Activated T-cell treated with anti-CD3 and anti-CD28 coated beads for 1 hour (primary cell): ENCODE measurements at places on chromosomes 5 and 9.

- DNase-seq: no peak
These were observed 27.6 kb downstream of the ATP10B start for GRCh38 chr5:160824301-160825001.

DNA sequence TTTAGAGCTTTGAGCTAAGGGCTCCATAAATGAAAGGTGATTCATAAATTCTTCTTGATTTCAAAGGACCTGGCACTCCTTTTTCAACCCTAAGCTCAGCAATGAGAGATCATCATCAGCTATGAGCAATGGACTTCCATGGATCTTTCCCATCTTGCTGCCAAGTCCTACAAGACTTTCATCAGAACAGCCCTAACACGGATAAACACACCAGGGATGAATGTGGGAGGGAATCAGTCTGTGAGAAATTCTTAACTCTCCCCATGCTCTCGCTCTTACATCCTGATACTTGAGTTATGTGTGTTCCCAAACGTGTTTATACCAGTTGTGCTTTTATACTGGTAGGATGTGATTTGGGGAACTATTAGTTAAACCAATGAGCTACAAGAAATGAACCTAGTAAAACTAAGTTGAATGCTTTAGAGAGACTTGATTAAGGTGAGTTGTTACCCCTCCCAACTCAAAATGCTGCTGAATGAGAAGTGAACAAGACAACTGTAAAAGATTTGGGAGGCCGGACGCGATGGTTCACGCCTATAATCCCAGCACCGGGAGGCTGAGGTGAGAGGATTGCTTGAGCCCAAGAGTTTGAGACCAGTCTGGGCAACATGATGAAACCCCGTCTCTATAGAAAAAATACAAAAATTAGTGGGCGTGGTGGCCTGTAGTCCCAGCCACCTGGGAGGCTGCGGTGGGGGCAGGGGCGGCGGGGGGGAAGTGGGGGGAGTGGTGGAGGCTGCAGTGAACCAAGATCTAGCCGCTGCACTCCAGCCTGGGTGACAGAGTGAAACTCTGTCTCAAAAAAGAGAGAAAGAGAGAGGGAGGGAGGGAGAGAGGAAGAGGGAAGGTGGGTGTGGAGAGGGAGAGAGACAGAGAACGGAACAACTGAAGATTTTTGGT lies 5.2 kb upstream of the RPL26L1 start:
- no peak for DNase-seq

DNA sequence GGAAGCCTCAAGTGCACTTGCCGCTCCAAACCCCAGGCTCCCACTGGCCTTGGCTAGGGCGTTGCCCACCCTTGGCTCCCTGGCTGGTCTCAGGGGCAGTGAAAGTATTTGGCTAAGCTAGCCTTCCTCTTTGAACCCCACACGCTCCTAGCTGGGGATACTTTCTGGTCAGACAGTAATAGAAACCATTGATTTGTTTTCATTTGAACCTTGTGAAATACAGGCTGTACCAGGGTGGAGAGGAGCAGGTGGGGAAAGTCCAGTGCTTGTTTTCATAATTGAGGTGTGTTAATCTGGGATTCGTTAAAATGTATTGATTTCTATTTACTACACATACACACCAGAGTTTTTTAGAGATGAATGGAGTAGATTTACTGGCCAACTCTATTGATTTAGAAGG lies 45.9 kb upstream of the TRMT10B start:
- DNase-seq: no peak

GRCh38 chr9:115289757-115290208 lies 171.8 kb upstream of the TNC start:
- DNase-seq: no peak

GRCh38 chr5:62572918-62573514 lies 5.6 kb upstream of the LRRC70 start:
- DNase-seq: no peak

DNA sequence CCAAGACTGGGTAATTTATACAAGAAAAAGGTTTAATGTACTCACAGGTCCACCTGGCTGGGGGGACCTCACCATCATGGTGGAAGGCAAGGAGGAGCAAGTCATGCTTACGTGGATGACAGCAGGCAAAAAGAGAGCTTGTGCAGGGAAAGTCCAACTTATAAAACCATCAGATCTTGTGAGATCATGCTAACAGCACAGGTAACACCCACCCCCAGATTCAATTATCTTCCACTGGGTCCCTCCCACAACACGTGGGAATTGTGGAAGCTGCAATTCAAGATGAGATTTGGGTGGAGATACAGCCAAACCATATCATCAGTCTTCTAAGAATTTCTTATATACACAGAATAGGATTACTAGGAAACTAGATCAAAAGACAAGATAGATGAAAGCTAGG lies 555.6 kb downstream of the PRR16 start:
- no peak for DNase-seq

- DNase-seq: no peak
These were observed 178.5 kb downstream of the C9orf152 start for GRCh38 chr9:110029429-110029955.

- no peak for DNase-seq
These were observed 257.6 kb downstream of the NFIB start for GRCh38 chr9:14056316-14056861.
